HCT116 (cell line): ENCODE measurements at places on chromosomes 6 and 20.

DNA sequence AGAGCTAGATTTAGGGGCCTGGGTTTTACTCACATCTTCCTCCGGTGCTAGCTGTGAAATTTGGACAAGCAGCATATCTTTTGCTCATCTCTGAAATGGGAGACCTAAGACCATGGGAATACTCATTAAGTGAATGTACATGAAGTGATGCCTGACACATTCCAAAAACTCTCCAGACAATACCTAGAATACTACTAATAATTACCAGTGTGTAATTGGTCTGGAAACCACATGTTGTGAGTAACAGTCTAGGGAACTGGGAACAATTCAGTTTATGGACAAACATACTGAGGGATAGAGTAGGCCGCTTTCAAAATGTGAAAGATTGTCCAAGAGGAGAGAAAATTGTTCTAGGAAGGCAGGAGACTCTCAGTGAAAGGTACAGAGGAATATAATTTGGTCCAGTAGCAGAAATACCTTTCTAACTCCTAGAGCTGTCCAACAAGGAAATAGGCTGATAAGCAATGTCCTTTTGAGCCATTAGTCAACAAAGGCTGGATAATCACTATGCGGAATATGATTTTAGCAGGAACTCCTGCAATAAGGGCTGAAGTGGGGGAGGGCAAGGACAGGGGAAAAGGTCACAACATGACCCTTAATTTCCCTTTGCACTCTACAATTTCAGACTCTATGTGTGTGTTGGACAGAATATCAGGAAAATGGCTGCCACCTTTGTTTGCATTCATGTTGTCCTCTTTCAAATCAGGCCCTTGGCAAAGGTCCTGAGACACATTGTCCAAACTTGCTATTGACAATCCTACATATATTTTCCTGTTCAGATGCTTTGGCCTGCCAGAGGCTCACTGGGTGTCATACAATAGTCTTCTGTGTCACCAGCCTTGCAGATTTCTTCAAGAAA, 315.4 kb downstream of the PLCB1 start:
- DNase-seq: no peak

- no peak for DNase-seq
Observed at GRCh38 chr6:148422085-148422484, 79.4 kb downstream of the SASH1 start.

DNA sequence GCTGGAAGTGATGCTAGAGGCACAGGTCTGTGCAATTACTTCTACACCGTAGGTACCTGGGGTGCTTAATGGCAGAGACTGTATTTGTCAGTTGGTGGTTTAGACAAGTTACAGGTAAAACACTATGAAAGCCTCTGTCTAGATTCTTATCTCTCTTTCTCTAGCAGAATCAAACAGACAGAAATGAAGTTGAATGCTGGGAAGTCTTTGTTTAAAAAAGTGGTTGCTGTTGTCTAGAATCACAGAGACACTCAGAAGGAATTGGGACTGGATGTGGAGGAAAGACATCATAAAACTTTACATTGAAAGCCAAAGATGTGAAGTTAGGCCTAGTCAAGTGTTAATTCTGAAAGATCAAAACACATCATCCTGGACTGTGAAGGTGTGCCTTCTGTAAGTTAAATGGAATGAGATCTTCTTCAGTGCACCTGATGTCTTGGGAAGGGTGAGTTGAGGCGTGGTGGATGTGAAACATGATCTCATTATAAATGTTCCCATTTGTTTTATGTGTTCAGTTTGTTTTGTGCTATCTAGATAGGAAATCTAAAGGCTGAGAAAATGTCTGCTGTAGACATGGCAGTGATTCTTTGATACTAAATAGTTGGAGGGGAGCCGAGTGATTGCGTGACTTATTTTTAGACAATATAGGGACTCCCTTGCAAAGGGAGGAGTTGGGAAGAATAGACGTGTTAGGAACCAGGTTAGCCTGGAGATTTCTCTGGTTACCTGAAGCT, 290.2 kb downstream of the SOX4 start:
- no peak for DNase-seq

DNA sequence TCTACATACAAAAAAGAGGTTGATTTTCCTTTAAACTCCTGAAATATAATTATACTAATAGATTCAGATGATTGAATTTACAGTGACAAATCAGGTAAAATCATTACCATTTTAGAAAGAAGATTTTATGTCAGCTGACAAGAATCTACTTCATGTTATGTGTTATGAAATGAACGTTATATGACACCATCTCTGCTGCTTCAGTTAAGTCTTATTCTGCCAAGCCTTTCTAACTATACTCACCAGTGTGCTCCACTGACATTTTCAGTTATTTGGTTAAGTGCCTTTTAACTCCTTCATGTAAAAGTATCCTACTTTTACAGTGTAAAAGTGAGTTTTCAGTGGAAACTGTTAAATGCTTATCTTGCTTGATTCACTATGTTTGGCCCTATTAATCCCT, 80.4 kb downstream of the RWDD2A start:
- DNase-seq: no peak

DNA sequence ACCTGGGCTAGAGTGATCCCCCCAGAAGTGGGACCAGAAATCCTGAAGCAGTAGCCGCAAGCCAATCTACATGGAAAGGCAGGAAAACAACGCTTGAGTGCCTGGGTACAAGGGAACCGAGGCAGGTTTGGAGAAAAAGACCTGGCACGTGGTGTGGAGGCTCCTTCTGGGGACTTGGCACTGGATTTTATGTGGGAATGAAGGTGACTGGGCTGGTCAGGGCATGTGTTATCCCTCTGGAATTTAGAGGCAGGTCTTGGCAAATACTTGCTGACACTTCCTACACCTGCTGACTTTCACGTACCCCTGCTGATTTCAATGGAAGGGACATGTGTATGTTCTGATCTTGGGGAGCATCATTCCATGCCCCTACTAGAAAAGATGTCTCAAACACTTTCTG, 25.0 kb upstream of the FAM217A start:
- DNase-seq: no peak
